ENCODE measurements at places on chromosomes 11 and 22. TPM values are rescaled to one million over a fixed set of nuclear protein-coding genes. Genes with fewer than 3 reads are reported as not detected.
A peak's percentile ranks its signal among the peaks of the same experiment; 100 is the strongest.

- H3K36me3 ChIP-seq: no peaks in the 10 kb centered on the region
- no peak for DNase-seq
- no peak overlapping the region for H3K4me3 ChIP-seq
- H3K27me3 ChIP-seq: no peaks in the 10 kb centered on the region
- no peaks in the 10 kb centered on the region for H3K4me1 ChIP-seq
- H3K27ac ChIP-seq: no peak overlapping the region
Observed at GRCh38 chr11:93591247-93591898, 48.2 kb upstream of the SMCO4 start.

The MRGPRE gene
- not detected for total RNA-seq

- H3K27ac ChIP-seq: no peak overlapping the region
- H3K36me3 ChIP-seq: no peaks in the 10 kb centered on the region
- no peak overlapping the region for H3K4me3 ChIP-seq
- H3K27me3 ChIP-seq: no peaks in the 10 kb centered on the region
- no peaks in the 10 kb centered on the region for H3K4me1 ChIP-seq
Observed at GRCh38 chr11:62033191-62034035, 66.0 kb upstream of the FTH1 start.

The GAS2L1 gene
- 9.3 TPM for total RNA-seq

The LRP5 gene
- 75.5 TPM for total RNA-seq

DNA sequence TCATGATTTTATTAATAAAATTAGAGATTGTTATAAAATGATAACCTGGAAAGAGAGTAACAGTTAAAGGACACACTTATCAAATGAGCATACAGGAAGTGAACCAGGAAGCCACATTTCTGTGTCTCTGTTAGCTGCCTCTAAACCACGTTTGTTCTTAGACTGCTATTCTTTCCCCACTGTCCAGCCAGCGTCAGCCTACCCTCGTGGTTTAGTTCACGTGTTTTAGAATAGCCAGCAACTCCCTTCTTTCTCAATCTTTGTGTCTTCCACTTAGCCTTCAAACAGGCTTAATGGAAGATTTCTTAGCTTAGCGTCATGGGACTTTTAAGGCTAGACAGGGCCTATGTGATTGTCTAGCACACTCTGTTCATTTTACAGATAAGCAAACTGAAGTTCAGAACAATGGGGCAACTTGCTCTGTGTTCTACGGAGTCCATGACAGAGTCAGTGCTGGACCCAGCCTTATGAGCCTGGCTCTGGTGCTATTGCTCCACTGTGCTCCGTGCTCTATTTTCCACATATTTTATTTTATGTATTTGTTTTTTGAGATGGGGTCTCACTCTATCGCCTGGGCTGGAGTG is 27.2 kb downstream of the GRAMD1B start:
- H3K27ac ChIP-seq: peak overlapping the region; percentile 2
- H3K4me1 ChIP-seq: no peaks in the 10 kb centered on the region
- H3K27me3 ChIP-seq: no peaks in the 10 kb centered on the region
- H3K36me3 ChIP-seq: no peaks in the 10 kb centered on the region

DNA sequence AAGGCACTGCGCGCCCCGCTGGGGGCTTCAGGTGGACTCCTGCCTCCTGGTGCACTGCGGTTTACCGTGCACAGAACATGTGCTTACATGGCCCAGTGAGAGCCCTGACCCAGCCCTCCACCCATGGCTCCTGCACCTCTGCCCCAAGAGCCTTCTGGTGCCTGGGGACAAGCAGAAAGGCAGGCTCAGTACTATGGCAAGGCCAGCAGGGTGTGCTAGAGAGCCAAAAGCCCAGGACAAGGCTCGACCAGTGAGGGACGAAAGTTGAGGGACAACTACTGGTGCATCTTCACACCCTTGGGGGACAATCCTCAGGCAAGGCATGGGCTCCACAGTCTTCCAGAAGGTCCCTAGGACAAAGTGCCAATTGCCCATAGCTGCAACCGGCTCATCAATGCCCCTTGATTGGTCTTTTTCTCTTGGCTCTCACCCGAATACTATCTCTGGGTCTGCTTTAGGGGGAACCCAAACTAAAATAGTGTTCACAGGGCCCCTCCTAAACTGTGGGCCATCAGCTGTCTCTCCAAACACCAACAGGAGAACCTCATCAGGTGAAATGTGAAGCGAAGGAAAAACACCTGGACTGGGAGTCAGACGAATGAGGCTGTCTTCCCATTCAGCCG is 13.5 kb downstream of the PGA5 start:
- no peak overlapping the region for H3K27ac ChIP-seq
- H3K36me3 ChIP-seq: no peaks in the 10 kb centered on the region
- H3K4me1 ChIP-seq: peaks cover 30% of the 10 kb centered on the region
- peak; percentile 56 for DNase-seq
- H3K4me3 ChIP-seq: no peak overlapping the region

Data from thyroid gland (tissue), 4 donors.